Caco-2 (cell line): ENCODE measurements at places on chromosomes 7 and 10.

DNA sequence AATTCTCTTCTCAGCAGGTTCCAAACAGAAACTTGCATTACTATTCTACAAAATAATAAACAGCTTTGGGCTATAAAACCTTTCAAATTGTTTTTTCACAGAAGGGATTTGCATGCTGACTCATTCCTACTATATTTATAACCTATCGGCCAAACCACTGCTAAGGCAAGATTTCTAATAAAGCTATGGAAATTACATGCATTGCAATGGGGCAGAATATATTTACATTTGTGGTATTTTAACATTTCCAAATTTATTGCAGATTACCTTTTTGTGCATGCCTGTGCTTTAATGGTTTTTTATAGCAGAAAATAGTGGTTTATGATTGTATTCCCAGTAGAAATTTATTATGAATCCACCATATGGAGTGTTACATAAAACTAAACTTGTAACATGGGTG, 69.0 kb upstream of the NPVF start:
- H3K27ac ChIP-seq = no peak overlapping the region
- no peak for DNase-seq
- H3K4me1 ChIP-seq = no peaks in the 10 kb centered on the region
- H3K27me3 ChIP-seq = no peaks in the 10 kb centered on the region; the same call in 1 of the 2 replicates

DNA sequence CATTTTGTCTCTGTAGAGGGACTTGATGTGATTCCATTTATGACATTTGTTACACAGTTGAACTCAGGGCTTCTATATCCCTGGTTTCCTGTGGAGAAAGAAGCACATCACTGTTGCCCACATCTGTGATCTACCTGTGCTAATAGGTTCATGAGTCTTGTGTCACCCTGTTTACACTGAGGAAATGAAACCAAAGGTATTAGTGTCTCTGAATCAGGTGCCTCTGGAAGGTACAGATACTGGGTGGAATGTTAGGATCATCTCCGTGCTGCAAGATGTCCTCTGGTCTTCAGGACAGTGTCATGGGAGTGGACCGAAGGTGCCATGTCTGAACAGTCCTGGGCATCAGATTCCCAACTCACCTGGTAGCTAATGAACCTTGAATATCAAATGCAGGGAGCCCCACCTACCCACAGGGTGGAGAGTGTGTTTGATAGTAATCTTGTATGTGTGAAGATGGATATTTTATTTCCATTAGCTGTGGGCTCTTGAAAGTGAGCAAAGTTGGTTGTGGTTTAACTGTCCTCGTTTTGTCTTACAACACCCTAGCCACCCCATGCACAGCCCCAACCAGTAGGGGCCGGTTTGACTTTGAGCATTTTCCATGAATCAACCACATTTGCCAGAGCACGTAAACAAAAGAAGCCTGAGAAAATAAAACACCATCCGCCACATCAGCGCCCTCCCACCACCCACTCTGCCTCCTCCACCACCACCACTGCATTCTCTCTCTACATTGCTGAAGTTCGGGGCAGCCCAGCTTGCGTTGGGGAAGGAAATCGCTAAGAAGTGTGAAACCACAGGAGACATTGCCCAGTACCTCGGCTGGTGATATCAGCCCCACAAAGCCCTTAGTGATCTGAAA, 40.7 kb downstream of the TARP start:
- H3K27me3 ChIP-seq = no peaks in the 10 kb centered on the region
- DNase-seq = no peak
- no peaks in the 10 kb centered on the region for H3K4me1 ChIP-seq
- H3K4me3 ChIP-seq = no peak overlapping the region

- H3K4me1 ChIP-seq = no peaks in the 10 kb centered on the region
- no peak overlapping the region for H3K27ac ChIP-seq
- no peak overlapping the region for H3K4me3 ChIP-seq
- DNase-seq = no peak
These were observed 104.1 kb upstream of the FOXP2 start for GRCh38 chr7:114310345-114311110.

GRCh38 chr10:16509996-16510395, 11.7 kb downstream of the C1QL3 start:
- H3K27ac ChIP-seq = no peak overlapping the region
- no peaks in the 10 kb centered on the region for H3K36me3 ChIP-seq
- no peak for DNase-seq
- H3K4me3 ChIP-seq = no peak overlapping the region

GRCh38 chr10:9450801-9451200, 1396.3 kb downstream of the GATA3 start:
- no peaks in the 10 kb centered on the region for H3K4me1 ChIP-seq
- H3K4me3 ChIP-seq = no peak overlapping the region
- no peaks in the 10 kb centered on the region for H3K27me3 ChIP-seq
- no peaks in the 10 kb centered on the region for H3K36me3 ChIP-seq

GRCh38 chr7:116439841-116440549, 59.5 kb upstream of the CAV2 start:
- no peaks in the 10 kb centered on the region for H3K27me3 ChIP-seq
- DNase-seq = no peak
- H3K27ac ChIP-seq = no peak overlapping the region
- H3K4me1 ChIP-seq = peaks cover 33% of the 10 kb centered on the region

- no peak for DNase-seq
- no peak overlapping the region for H3K4me3 ChIP-seq
- H3K36me3 ChIP-seq = no peaks in the 10 kb centered on the region
- no peak overlapping the region for H3K27ac ChIP-seq
- no peaks in the 10 kb centered on the region for H3K27me3 ChIP-seq
- no peaks in the 10 kb centered on the region for H3K4me1 ChIP-seq
These were observed 11.3 kb upstream of the SMURF1 start for GRCh38 chr7:99155211-99155610.

- DNase-seq = no peak
- no peak overlapping the region for H3K27ac ChIP-seq
- no peak overlapping the region for H3K4me3 ChIP-seq
- no peaks in the 10 kb centered on the region for H3K36me3 ChIP-seq
- no peaks in the 10 kb centered on the region for H3K4me1 ChIP-seq
These were observed 38.4 kb upstream of the ELFN1 start for GRCh38 chr7:1631678-1632077.

GRCh38 chr10:125101049-125101448, 59.3 kb downstream of the CTBP2 start:
- no peaks in the 10 kb centered on the region for H3K4me1 ChIP-seq
- H3K4me3 ChIP-seq = no peak overlapping the region
- no peaks in the 10 kb centered on the region for H3K27me3 ChIP-seq
- DNase-seq = no peak

GRCh38 chr10:71985542-71986250, 21.5 kb downstream of the CHST3 start:
- no peaks in the 10 kb centered on the region for H3K27me3 ChIP-seq
- no peak overlapping the region for H3K4me3 ChIP-seq
- peak overlapping the region; percentile 5 for H3K27ac ChIP-seq
- DNase-seq = no peak

- no peak overlapping the region for H3K27ac ChIP-seq
- DNase-seq = no peak
- no peaks in the 10 kb centered on the region for H3K4me1 ChIP-seq
- no peaks in the 10 kb centered on the region for H3K36me3 ChIP-seq
These were observed 1240.4 kb downstream of the GATA3 start for GRCh38 chr10:9294865-9295264.

DNA sequence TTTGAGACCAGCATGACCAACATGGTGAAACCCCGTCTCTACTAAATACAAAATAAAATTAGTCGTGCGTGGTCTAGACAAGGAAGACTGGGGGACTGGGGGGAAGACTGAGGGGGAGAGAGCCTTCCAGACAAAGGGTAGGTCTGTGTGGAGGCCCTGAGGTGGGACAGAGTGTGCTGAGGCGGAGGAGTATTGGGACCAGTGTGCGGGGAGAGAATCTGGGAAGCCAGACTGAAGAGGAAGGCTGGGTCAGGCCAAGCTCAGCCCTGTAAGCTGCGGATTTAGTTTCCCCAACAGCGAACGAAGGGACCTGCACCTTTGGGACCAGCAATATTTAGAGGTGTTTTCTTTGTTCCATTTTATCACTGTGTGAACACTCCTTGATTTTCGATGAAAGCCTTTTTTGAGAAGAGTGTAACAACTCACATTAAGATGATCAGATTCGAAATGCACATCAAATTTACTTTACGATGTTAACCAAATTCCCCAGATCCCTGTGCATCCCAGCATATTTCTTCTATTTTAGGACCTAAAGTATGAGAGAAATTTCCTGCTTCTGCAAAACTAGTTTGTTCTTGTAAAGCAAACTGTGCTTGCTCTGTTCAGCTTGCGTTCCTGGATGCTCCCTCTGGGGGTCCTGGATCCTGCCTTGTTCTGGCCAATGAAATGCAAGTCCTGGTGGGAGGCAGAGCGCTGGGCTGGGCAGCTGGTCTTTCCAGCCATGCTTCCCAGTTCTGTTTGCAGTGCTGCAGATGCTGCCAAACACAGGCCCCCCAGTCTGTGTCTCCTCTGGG, 39.4 kb downstream of the PLAU start:
- no peaks in the 10 kb centered on the region for H3K27me3 ChIP-seq
- H3K4me1 ChIP-seq = no peaks in the 10 kb centered on the region
- H3K4me3 ChIP-seq = no peak overlapping the region
- no peaks in the 10 kb centered on the region for H3K36me3 ChIP-seq

DNA sequence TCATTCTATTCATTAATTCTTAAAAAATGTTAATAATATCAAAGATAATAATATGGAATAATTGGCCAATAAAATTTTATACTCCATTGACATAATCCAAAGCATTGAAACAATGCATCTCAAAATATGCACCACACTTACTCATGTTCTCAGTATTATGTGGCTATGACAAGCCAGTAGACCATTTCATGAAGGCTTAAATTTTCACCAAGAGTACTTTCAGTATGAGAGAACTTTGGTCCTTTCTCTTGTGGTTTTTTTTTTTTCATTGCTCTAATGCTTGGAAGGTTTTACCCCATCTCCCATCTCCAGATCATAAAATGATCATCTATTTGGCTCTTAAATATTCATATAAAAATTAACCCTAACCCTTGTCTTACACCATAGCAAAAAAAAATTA, 45.5 kb upstream of the TMEM140 start:
- H3K27ac ChIP-seq = no peak overlapping the region
- H3K27me3 ChIP-seq = no peaks in the 10 kb centered on the region
- H3K36me3 ChIP-seq = no peaks in the 10 kb centered on the region
- no peak for DNase-seq

DNA sequence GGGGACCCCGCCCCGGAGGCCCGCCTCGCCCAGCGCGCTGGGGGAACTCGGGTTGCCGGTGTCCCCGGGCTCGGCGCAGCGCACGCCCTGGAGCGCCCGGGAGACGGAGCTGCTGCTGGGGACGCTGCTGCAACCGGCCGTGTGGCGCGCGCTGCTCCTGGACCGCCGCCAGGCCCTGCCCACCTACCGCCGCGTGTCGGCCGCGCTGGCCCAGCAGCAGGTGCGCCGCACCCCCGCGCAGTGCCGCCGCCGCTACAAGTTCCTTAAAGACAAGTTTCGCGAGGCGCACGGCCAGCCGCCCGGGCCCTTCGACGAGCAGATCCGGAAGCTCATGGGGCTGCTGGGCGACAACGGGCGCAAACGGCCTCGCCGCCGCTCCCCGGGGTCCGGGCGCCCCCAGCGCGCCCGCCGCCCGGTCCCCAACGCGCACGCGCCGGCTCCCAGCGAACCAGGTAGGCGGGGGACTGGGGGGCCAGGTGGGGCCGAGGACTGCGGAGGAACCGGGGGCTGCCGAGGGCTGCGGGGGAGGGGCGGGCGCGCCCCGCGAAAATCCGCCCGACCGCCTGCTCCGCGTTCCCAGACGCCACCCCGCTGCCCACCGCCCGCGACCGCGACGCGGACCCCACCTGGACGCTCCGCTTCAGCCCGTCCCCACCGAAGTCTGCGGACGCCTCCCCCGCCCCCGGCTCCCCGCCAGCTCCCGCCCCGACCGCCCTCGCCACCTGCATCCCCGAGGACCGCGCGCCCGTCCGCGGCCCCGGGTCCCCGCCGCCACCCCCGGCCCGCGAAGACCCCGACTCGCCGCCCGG, 574 bp downstream of the UTF1 start:
- DNase-seq = no peak
- H3K27ac ChIP-seq = no peak overlapping the region
- H3K27me3 ChIP-seq = no peaks in the 10 kb centered on the region; the same call in 1 of the 2 replicates
- H3K4me1 ChIP-seq = no peaks in the 10 kb centered on the region
- H3K36me3 ChIP-seq = no peaks in the 10 kb centered on the region

GRCh38 chr7:101374990-101375389, 12.3 kb downstream of the COL26A1 start:
- no peak overlapping the region for H3K27ac ChIP-seq
- H3K36me3 ChIP-seq = no peaks in the 10 kb centered on the region
- H3K4me1 ChIP-seq = peaks cover 22% of the 10 kb centered on the region
- no peaks in the 10 kb centered on the region for H3K27me3 ChIP-seq

GRCh38 chr10:88076027-88076880, 212.8 kb downstream of the PTEN start:
- no peak overlapping the region for H3K27ac ChIP-seq
- H3K4me1 ChIP-seq = peaks cover 26% of the 10 kb centered on the region
- H3K27me3 ChIP-seq = no peaks in the 10 kb centered on the region

DNA sequence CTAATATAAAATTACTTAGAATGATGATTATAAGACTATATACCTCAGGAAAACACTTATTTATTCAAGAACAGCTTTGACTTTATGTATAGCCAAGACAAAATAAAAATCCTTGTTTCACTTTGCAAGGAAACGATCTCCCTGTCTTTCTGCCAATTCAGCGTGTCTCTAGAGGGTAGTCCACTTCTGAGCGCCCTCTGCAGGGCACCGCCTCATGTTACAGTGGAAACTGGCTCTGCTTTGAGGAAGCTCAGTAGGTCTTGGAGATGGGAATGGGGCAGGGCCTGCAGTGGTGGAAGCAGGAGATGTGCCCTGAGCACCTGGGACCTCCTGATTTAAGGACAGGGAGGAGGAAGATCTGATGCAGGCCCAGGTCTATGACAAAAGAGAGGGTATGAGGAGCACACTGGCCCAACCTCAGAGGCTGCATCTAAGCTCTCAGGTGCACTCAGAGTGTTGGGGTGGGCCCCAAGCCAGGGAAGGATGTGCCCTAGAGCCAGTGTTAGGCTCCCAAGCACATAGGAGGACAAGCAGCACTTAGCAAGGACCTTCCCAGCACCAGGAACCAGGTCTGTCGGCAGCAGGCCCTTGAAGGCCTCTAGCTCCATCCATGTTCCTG, 481.0 kb downstream of the TNS3 start:
- H3K27ac ChIP-seq = no peak overlapping the region
- H3K4me1 ChIP-seq = no peaks in the 10 kb centered on the region
- DNase-seq = peak; percentile 49

GRCh38 chr10:67050415-67050814, 124.6 kb downstream of the LRRTM3 start:
- H3K27ac ChIP-seq = no peak overlapping the region
- H3K27me3 ChIP-seq = no peaks in the 10 kb centered on the region
- H3K4me1 ChIP-seq = no peaks in the 10 kb centered on the region
- H3K4me3 ChIP-seq = no peak overlapping the region

GRCh38 chr7:137476937-137477336, 133.4 kb upstream of the PTN start:
- no peak overlapping the region for H3K4me3 ChIP-seq
- no peaks in the 10 kb centered on the region for H3K4me1 ChIP-seq
- no peaks in the 10 kb centered on the region for H3K36me3 ChIP-seq
- no peak overlapping the region for H3K27ac ChIP-seq
- DNase-seq = no peak

GRCh38 chr10:33660329-33660728, 325.9 kb upstream of the NRP1 start:
- H3K27me3 ChIP-seq = no peaks in the 10 kb centered on the region
- H3K36me3 ChIP-seq = no peaks in the 10 kb centered on the region; the same call in 1 of the 2 replicates
- no peak for DNase-seq

- H3K27me3 ChIP-seq = no peaks in the 10 kb centered on the region
- peaks cover 10% of the 10 kb centered on the region; the same call in 1 of the 2 replicates for H3K4me1 ChIP-seq
- H3K4me3 ChIP-seq = no peak overlapping the region
- no peak for DNase-seq
- H3K27ac ChIP-seq = no peak overlapping the region
These were observed 187.3 kb upstream of the PRSS58 start for GRCh38 chr7:142445019-142445686.
